Caki2 (cell line): ENCODE measurements at places on chromosomes 13 and 19.

GRCh38 chr13:57825066-57825465 is 193.5 kb downstream of the PCDH17 start:
- no peak for DNase-seq

DNA sequence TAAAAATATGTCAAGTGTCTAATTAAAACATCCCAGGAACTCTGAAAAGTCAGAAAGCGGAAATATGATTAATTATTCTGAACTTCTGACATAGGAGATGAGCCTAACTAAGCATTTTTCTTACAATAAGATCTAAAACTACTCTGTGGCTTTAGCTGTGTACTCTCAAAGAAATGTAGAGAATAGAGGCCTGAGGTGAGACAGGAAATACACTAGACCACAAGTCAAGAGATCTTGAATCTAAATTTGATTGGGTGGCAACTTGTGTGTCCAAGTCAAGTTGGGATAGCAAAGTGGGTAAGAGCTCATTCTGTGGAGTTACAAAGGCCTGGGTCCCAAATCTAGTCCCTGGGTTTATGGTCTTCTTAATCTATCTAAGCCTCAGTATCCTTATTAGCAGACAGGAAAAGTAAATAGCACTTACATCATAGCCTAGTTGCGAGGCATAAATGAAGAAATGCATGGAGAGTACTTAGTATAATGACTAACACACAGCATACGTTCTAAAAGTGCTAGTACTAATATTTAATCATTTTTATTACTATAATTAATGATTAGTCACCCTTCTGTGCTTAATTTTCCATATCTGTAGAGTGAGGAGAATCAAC is 9.4 kb upstream of the LRRC63 start:
- no peak for DNase-seq

GRCh38 chr13:109209526-109209925 is 576.9 kb downstream of the IRS2 start:
- no peak for DNase-seq

- no peak for DNase-seq
Observed at GRCh38 chr13:28026508-28026907, 38.0 kb upstream of the URAD start.

- DNase-seq: no peak
Observed at GRCh38 chr13:28714651-28715050, 4.1 kb downstream of the SLC46A3 start.

DNA sequence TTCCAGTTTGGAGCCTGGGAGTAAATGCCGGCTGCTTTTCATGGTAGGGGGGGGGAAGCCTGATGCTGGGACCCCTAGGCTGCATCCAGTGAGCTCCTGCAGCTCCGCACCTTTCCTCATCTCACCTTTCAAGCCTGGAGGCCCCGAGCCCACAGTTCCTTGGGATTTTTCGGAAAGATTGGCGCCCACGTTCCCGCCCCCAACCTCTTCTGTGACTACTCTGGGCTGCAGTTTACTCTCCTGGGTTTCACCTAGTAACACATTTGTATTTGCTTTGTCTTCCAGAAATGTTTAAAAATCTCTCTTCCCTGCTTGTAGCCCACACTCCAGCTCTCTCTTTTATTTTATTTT is 51.9 kb upstream of the SPATA13 start:
- no peak for DNase-seq
